ENCODE measurements at places on chromosomes 11 and 22. TPM values are rescaled to one million over a fixed set of nuclear protein-coding genes. Genes with fewer than 3 reads are reported as not detected.

FOLH1 gene
- total RNA-seq = not detected

OR52N4 gene
- total RNA-seq = not detected

NXPE4 gene
- total RNA-seq = not detected

DNA sequence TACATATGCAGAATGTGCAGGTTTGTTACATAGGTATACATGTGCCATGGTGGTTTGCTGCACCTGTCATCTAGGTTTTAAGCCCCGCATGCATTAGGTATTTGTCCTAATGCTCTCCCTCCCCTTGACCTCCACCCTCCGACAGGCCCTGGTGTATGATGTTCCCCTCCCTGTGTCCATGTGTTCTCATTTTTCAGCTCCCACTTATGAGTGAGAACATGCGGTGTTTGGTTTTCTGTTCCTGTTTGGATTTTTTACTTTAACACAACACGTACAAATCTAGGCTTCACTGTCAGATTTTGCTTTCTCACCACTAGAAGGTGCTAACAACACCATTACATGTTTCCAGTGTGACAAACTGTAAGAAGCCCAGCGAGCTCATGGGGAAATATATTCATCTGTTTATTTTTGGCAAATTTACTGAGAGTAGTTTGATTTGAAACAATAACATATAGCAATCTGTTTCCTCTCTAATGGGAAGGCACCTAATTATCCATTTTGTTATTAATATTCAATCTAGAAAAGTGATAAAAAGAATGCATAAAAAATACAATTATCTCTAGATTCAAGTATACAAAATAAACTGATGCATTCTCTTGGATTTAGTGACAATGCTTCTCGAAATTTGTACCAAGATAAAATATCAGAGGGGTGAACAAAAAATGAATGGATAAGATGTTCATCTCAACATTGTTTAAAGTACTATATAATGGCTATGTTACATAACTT, 23.2 kb upstream of the BIRC3 start:
- DNase-seq = no peak

- no peak for DNase-seq
Observed at GRCh38 chr11:113242767-113243397, 71.5 kb upstream of the TTC12 start.

GRCh38 chr22:47165338-47166032, 403.0 kb downstream of the TBC1D22A start:
- no peak for DNase-seq

GRCh38 chr11:73547706-73548595, 50.0 kb downstream of the FAM168A start:
- DNase-seq = no peak

DNA sequence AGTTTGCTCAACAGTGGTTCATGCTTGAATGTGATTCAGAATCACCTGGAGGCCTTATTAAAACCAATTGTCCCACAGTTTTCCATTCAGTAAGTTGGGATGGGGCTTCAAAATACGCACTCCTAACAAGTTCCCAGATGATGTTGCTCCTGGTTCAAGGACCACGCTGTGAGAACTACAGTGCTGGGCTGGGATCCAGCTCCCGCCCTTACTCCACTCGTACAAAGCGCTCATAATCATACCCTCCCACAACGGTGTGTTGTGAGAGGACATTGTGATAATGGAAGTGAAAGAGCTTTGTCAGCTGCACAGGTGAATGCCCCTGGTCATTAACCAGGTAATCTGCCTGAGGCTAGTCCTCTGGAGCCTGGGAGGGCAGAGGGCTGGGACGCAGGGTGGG, 1.3 kb upstream of the CD82 start:
- DNase-seq = no peak

- DNase-seq = no peak
Observed at GRCh38 chr11:45395947-45396346, 109.8 kb upstream of the SYT13 start.

GRCh38 chr11:87604350-87604749, 566.6 kb downstream of the TMEM135 start:
- no peak for DNase-seq

- no peak for DNase-seq
Observed at GRCh38 chr11:87425391-87425790, 387.7 kb downstream of the TMEM135 start.

GRCh38 chr11:134266841-134267251, 9.3 kb upstream of the GLB1L3 start:
- DNase-seq = no peak

DNA sequence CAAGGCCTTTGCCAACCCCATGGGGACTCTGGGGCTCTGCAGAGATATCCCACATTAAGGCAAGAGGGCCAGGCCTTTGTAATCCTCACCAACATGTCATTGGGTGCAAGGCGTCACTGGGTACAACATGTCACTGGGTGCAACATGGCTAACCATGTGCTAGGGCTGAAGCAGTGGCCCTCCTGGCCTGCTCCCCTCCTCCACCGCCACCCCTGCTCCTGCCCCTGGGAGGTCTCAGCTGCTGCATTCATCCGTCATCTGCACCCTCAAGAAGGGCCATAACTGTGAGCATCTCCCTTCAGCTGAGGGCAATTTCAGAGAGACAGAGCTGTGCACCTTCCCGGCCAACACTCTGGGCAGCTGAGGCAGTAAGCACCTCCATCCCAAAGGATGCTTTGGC, 16.7 kb upstream of the OAF start:
- DNase-seq = no peak

DNA sequence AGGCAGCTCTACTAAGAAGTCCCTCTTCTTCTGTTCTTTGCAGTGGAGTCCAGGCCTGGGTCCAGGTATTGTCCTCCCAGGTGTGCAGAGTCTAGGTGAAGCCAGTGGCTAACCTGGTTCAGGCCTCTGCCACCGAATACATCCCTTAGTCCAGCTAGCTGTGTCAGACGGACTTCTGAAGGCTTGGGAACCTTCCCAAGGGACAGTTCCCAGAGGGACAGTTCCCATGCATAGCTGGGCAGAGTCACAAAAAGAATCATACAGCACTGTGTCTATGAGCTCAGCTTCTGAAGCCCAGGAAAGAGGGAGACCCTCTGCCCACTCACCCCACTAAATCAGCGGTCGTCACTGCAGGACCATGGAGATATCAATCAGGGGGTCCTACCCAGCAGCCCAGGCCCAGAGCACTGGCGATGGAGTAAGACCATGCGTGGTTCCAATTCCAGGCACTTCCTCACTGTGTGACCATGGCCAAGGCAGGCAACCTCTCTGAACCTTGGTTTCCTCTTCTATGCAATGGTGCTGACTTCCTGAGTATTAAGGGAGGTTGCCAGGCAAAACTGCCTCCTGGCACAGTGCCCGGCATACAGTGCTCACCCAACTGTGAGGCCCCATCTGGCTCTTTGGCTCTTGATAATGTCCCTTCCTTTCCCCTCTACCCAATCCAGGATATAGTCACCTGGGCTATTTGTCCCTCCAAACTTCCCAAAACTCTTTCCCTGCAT, 3.4 kb downstream of the MS4A10 start:
- no peak for DNase-seq

DNA sequence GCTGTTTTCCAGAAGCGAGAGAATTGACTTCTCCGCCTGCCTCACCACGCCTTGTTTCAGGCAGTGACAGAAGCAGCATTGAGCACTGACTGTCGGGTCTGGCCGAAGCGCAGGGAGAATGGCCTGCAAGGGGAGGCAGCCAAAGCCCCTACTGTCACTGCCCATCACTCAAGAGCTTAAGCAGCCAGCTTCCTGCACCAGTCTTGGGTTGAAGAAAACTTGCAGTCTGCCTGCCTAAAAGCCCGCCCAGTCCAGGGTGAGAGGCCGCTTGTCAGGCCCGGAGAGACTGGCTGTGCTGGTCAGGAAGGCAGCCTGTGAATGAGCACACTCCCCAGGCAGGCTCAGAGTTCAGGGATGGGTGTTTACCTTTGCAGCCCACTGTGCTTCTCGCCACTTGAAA, 108.3 kb downstream of the PKNOX2 start:
- no peak for DNase-seq
